ENCODE measurements at places on chromosomes 5 and 9.

- DNase-seq: no peak
Measured at GRCh38 chr9:109542922-109543321, 44.8 kb upstream of the PTPN3 start.

GRCh38 chr5:127826011-127826410 is 122.8 kb downstream of the CCDC192 start:
- no peak for DNase-seq

DNA sequence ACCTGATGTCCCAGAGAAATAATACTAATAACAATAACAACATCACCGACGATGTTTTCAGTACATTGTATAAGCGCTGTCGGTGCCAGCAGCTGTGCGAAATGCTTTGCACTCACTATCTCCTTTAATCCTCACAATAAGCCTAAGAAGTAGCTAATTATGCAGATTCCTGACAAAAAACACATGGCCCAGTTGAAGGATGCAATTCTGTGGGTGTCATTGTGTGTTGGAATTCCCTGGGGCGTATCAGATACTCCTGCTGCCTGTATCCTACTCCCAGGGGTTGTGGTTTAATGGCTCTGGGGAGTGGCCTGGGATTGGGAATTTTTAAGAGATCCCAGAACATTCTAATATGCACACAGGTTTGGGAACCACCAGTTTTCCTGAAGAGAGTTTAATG is 154.0 kb downstream of the RGS3 start:
- no peak for DNase-seq

DNA sequence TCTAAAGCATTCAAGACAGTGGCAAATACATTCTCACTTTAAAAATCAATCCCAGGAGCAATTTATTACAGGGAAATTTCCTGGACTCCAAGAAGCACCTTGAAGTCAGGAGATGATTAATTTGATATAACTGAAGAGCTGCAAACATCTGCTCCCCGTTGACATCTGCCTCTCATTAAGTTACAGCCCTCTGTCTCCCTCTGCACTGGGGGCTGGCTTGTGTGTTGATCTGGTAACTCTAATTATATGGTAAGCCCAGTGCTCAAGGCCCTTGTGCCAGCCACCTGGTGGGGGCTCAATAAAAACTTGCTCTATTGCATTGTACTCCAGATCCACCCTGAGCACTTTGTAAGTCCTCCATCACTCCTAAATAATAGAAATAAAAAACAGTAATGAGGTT is 131.1 kb upstream of the ZNF462 start:
- DNase-seq: no peak

DNA sequence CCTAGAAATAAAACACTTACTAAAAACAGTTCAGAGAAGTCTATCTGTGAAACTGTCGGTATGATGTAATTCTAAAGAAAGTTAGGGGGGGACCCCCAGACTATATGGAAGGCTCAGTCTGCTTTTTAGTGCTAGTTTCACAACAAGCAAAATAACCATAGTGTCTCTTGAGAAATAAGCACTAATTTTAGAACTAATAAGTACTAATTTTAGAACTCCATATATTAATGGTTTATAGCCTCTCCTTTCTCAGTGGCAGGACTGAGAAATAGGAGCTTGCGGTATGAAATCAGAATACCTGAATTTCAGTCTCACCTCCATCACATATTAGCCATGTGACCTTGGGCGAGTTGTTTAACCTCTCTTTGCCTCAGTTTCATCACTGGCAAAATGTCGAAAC is 1.4 kb upstream of the PHF24 start:
- no peak for DNase-seq

DNA sequence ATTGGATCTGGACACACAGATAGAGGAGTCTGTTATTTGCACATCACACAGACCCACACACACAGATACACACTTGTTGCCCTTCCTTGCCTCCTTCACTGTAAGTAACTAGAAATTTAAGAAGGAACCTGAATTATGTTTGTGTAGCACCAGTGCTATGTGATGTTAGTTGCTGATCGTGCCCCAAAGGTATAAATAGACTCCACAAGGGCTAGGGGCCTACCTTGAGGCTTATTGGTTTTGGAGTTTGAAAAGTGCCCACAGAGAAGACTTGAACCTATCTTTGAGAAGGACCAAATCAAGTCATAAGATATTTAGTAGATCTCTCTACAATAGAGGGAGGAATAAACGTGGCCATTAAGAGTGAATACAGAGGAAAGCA is 8.8 kb upstream of the TGFBI start:
- DNase-seq: no peak

GRCh38 chr5:149936700-149937091 is 7.9 kb downstream of the PDE6A start:
- DNase-seq: no peak

Measured in hypothalamus (tissue), 51 donors.